IMR-90 (cell line): ENCODE measurements at places on chromosomes 2 and 18. TPM values are rescaled to one million over a fixed set of nuclear protein-coding genes. Genes with fewer than 3 reads are reported as not detected.

DNA sequence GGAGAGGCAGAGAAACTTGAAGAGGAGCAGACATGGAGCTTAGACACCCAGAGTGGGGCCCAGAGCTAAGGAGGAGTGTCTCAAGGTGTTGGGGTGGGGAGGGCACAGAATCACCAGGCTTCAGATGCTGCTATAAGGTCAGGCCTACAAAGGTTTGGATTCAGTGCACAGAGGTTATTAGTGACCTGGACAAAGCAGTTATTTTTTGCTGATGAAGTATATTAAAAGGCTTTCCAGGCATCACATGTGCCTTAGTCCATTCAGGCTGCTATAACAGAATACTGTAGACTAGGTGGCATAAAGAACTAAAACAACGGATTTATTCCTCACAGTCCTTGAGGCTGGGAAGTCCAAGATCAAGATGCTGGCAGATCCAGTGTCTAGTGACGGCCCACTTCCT is 145.6 kb upstream of the ALPP start:
- no peak for DNase-seq

GRCh38 chr2:234308073-234308812 is 188.6 kb downstream of the ARL4C start:
- peak; percentile 39 for DNase-seq

GRCh38 chr2:67883316-67884087 is 179.3 kb downstream of the C1D start:
- DNase-seq: no peak

DNA sequence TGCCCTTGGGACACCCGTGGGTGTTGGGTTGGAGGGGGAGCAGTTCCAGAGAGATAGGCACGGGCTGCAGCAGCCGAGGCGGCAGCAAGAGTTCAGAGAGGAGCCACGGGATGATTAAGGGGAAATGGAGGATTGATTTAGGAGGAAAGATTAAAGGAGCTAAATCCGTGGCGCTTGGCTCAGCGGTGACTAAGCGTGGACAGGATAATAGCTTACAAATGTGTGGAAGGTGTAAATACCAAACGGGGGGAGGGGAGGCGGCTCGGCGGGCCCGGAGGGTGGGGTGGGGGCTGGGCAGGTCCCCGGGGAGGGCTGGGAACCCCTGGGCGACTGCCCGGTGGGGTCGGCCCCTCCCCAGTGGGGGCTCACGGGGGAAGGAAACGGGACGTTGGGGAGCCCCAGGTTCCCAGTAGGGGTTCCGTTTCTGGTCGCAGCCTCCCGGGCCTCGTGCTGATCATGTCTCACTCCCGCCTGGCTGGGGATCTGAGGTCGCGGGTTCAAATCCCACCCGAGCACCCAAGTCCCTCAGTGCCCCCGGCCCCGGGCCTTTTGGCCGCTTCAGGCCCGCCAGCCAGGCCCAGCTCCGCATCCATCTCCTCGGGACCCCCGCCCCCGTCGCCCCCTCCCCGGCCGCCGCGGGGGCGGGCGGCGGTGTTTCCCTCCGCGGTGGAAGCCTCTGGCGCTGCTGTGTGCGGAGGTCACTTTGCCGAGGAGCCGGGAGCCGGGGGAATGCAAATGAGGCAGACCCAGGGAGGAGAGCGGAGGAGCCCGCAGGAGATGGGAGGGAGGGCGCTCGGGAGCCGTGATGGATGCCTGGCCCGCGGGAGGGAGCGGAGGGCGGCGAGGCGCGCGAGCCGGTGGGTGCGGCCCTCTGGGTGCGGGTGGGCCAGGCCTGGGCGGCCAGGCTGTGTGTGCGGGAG is 8.1 kb downstream of the ASIC4 start:
- peak; percentile 64 for DNase-seq

DNA sequence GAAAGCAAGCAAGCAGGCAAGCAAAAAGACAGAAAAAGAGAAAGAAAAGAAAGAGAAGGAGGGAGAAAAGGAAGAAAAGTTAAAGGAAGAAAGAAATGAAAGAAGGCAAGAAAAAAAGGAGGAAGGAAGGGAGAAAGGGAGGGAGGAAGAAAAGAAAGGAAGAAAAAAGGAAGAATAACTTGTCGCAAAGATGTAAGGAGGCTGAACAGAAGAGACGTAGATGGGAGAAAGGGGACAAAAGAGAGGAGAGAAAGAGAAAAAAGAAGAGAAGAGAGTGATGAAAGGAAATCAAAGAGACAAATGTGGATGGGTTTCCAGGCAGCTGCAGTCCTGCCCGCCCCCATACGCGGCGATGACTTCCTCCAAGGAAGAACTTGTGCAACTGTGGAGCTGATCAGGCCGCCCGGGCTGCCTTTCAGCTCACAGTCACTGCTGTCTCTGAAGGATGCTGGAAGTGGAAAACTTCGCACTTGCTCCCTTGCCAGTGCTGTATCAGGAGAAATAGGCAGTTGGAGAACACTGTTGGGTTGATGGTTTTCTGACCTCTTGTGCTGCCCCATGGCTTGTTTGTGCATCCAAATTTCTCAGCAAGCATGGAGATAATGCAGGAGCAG is 52.9 kb downstream of the TRIB2 start:
- DNase-seq: peak; percentile 24

DNA sequence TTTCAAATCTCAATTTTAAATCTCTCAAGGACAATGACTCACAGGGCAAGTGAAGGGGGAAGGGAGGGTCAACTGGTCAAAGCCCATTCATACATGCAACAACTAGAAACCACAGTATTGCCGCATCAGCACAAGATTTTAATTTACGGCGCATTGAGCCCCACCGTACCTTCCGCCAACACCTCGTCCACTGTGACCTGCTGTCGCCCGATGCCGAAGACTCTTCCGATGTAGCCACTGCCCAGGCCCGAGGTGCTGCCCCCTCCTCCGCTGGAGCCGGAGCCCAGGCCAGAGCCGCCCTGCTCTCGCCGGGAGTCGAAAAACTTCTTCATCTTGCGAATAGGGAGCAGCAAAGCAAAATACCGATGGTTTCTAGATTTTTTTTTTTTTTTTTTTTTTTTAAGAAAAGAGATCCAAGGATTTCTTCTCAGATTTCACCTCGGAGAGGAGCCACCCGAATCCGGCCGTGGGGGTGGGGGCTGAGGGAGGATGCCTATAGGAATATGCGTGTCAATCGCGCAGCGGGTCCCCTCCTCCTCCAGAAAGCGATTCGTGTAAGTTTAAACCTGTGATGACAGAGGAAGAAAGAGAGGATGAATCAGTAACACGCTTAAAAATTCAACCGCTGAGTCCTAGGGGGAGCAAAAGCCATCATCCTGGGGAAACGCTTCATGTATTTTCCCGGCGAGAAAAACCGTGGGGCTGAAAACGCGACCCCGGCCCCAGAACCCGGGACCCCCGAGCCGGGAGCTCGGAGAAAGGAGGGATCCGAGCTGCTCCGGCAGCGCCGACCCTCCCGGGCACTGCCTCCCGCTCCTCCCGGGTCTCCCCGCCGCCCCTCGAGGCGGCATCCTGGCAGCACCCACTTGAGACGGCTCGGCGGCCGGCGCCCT is 584 bp downstream of the AAK1 start:
- peak; percentile 85 for DNase-seq

DNA sequence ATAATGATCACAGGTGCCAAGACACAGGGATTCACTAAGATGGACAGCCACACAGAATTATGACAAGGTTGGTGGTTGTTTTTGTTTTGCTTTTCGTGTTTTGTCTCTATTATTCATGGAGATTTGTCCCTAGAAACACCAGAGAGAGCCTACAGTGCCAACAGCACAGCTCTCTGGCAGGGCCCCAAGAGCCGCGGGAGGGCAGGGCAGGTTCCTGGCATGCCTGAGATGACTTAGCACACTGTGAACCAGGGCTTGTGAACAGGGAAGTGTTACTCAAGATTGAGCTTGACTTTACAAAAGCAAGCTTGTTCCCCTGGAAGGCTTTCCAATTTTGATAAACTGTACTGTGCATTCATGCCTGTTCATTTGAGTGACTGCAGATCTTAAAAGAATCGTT is 437.4 kb upstream of the SALL3 start:
- DNase-seq: no peak

The NPHP1 gene
- 1.8 and 2.8 TPM in 2 replicates for total RNA-seq

The KIAA2012 gene
- under 0.01 TPM in 2 replicates for total RNA-seq
